ENCODE measurements at places on chromosomes 4 and X.

GRCh38 chrX:37348971-37349220 lies 268 bp upstream of the PRRG1 start:
- DNase-seq = no peak

GRCh38 chr4:180120068-180120467 lies 2123.1 kb upstream of the TENM3 start:
- DNase-seq = no peak

DNA sequence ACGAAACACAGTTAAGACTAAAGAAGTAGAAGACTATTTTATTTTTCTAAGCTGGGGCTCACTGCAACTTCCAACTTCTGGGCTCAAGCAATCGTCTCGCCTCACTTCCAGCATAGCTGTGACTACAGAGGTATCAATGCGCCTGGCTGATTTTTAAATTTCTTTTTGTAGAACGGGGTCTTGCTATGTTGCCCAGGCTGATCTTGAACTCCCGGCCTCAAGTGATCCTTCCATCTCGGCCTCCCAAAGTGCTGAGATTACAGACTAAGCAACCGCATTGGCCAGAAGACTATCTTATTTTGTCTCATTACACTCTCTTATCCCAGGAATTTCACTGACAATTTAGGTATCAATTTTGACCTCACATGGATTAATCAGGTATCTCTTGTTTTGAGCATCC lies 1.2 kb downstream of the LAMTOR3 start:
- DNase-seq = no peak

DNA sequence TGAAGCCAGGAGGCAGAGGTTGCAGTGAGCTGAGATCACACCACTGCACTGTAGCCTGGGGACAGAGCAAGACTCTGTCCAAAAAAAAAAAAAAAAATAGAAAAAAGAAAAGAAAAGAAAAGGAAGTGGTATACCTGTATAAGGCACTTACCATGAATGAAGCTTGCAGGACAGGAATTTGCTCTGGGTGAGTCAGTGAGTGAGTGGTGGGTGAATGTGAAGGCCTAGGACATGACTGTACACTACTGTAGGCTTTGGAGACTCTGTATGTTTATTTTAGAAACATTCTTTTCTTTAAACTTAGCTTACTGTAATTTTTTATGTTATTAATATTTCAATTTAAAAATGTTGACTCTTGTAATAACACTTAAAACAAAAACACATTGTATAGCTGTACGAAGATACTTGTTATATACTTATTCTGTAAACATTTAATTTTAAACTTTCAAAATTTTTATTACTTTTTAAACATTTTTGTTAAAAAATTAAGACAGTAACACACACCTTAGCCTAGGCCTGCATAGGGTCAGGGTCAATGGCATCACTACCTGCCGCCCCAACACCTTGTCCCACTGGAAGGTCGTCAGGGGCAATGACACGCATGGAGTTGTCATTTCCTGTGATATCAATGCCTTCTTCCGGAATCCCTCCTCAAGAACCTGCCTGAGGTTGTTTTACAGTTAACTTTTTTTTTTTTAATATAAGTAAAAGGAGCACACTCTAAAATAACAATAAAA lies 78.7 kb downstream of the CLNK start:
- no peak for DNase-seq

- no peak for DNase-seq
Measured at GRCh38 chrX:77444075-77444474, 3.1 kb upstream of the FGF16 start.

DNA sequence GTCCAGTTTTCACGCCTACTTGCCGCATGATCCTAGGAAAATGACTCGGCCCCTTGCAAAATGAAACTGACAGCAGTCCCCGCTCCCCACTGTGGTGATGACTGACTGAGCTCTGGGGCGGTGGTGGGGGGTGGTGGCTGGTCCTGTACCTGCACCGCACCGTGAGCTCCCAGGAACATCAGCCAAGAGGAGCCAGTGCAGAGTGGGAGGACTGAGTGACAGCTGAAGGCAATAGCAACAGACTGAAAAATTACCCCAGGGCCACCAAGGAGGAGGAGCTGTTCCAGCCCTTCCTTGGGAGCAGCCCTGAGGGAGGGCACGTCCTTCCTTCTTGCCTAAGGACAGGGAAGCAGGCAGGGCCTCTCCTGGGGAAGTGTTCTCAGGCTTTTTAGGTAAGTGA lies 2.4 kb upstream of the C4orf50 start:
- DNase-seq = no peak

- peak; percentile 81 for DNase-seq
Measured at GRCh38 chrX:21940356-21940829, at the start of gene SMS. Gene SMS, plus strand, starts transcription at chrX:21940709. Its CDS starts 116 bp downstream, at chrX:21940825.

Data from NCI-H2081 (cell line).